ENCODE measurements at places on chromosomes 2 and 18. TPM values are rescaled to one million over a fixed set of nuclear protein-coding genes. Genes with fewer than 3 reads are reported as not detected.

DNA sequence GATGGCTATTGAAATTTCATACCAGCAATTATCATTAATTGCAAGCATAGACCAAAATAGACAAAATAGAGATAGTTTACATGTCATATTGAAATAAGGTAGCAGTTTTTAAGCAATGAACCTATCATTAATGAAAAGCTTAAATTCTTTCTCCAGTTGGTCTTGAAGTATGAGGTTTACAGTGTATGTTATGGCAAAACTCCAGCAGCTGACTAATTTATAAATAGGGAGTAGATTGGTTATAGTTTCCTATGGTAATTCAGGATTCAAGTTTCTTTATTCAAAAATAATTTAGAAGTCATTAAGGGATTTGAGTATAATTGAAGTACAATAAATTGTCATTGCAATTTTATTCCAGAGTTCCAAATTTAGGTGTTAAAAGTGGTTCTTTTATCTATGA lies 69.6 kb upstream of the COL5A2 start:
- no peak for DNase-seq

The BOLL gene
- total RNA-seq = not detected

The CD8B2 gene
- 14.1 TPM for total RNA-seq

GRCh38 chr2:236045251-236046235 lies 122.6 kb downstream of the GBX2 start:
- DNase-seq = no peak

GRCh38 chr2:33893824-33894223 lies 294.7 kb upstream of the FAM98A start:
- no peak for DNase-seq

- no peak for DNase-seq
Observed at GRCh38 chr2:217994776-217995274, 8.0 kb downstream of the TNS1 start.
